ENCODE measurements at places on chromosomes 11 and 22.

DNA sequence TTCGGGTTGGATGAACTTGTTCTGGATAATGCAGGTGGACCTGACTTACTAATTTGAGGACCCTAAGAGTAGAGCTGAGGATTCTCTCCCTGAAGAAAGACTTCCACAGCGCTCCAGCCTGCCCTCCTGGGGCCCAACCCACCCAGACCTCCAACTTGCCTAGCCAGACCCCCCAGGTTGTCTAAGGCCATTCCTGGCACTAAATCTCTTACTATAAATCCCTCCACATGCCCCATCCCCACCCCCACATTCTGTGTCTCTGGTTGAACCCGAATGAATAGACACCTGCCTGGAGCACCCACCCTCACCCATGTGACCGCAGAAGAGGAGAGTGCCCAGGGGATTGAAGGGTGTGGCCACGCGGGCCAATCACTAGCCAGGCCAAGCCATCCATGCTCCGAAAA lies 1480.0 kb downstream of the TBC1D22A start:
- no peak for DNase-seq

GRCh38 chr22:40463683-40464082 lies 93.3 kb downstream of the SGSM3 start:
- no peak for DNase-seq

DNA sequence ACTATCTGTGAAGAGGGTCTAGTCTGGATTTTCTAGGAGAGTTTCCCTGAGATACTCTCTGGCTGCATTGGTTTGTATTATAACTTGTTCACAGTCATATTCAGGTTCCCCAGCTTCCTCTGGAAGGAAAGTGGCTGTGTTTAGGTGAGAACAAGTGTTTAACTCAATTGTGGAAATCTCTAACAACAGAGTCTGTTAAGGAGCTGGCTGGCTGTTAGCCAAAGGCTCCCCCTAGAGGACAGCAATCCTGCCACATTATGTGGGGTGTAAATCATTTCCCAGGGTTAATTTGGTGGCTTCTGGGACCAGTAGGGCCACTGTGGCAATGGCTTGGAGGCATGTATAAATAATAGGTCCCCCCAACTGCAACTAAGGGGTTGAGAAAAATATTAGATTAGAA lies 18.4 kb downstream of the MS4A6E start:
- DNase-seq = no peak

- no peak for DNase-seq
These were observed 89.3 kb upstream of the CEP126 start for GRCh38 chr11:101825531-101825930.

- no peak for DNase-seq
These were observed 113.1 kb downstream of the CADM1 start for GRCh38 chr11:115391160-115391559.

GRCh38 chr11:116697011-116697410 lies 75.8 kb downstream of the BUD13 start:
- no peak for DNase-seq

DNA sequence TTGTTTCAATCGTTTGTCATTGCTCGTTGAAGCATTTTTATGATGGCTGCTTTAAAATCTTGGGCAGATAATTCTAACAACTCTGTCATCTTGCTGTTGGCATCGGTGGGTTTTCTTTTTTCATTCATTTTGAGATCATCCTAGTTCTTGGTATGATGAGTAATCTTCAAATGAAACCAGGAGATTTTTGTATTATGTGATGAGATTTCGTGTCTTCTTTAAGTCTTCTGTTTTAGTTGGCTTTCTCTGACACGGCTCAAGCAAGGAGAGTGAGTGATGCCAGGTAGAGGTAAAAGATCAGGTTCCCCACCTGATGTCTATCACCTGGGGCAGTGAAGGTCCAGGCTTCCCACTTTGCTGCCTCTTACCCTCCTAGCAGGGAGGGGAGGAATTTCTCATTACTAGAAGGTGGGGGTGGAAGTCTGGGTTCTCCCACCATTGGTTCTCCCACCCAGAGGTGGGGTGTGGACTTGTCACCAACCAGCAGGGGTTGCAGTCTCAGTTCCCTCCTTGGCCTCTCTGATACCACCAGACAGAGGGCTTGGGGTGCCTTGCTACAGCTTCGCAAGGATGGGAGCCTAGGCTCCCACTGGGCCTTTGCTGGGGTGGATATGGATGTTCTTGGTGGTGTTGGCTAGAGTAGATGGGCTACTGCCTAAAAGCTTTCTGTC lies 12.9 kb downstream of the CDC45 start:
- no peak for DNase-seq

GRCh38 chr11:134730101-134730500 lies 318.1 kb upstream of the B3GAT1 start:
- no peak for DNase-seq

GRCh38 chr11:8095371-8095770 lies 14.4 kb downstream of the TUB start:
- DNase-seq = no peak

- no peak for DNase-seq
These were observed at the start of gene BTG4 for GRCh38 chr11:111512296-111513239. BTG4 (minus strand) TSS chr11:111512386; CDS start chr11:111498776, 13,610 bp downstream.

DNA sequence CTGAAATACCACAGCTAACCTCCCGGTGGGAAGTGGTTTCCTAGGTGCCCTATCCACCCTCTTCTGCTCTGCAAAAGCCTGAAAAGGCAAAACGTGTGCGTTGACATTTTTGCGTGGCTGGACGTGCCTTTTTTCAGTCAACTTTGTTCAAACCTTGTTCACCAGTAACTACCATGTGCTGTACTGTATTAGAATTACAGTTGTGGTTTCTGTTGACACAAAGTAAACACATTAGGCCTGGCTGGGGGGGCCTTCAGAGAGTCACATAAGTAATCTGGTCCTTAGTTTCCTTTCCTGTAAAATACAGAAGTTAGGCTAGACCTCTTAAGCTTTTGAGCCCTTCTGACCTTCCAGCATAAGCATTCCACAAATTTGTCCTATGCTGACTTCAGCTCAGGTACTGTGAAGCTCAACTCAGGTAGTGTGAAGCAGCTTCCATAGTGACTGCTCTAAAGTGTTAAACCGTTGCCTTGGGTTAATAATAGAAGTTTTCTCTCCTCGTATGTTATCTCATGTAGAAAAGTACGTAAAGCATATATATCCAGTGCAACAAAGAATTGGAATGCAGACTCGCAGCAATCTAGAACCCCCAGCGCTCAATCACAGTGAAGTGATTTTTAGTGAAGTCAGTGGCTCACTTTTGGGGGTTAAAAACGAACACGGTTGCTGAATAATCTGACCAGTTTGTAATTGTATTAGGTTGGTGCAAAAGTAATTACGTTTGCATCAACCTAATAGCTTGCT lies 1.8 kb downstream of the EWSR1 start:
- no peak for DNase-seq

DNA sequence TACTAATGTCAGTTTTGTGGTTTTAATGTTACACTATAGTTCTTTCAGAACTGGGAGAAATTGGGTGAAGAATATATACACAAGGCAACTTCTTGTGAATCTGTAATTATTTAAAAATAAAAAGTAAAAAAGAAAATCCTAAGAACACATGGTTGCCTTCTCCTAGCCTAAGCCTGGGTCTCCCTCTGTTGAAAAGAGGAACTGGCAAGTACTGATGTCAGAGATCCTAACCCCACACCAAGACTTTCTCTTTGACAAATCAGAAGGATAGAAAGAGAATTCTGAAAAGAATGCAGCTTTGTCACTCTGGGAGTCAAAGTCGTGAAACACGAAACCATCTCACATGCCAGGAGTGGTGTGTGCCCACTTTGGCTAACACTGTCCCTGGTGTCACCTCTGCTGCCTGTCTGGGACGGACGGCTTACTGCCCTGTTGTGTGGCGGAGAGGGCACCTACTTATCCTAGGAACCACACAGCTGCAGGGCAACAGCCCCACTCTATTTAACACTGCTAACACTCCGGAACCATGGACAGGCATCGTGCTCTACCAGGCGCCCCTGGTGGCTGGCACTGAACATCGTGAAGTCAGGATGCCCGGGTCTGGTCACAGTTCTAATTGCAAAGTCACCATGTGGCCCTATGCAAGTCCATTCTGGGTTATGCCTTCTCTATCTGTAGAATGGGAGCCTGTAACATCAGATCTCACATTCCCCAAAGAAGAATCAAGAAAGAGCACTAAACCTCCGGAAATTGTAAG lies 108.7 kb upstream of the CD82 start:
- DNase-seq = no peak

DNA sequence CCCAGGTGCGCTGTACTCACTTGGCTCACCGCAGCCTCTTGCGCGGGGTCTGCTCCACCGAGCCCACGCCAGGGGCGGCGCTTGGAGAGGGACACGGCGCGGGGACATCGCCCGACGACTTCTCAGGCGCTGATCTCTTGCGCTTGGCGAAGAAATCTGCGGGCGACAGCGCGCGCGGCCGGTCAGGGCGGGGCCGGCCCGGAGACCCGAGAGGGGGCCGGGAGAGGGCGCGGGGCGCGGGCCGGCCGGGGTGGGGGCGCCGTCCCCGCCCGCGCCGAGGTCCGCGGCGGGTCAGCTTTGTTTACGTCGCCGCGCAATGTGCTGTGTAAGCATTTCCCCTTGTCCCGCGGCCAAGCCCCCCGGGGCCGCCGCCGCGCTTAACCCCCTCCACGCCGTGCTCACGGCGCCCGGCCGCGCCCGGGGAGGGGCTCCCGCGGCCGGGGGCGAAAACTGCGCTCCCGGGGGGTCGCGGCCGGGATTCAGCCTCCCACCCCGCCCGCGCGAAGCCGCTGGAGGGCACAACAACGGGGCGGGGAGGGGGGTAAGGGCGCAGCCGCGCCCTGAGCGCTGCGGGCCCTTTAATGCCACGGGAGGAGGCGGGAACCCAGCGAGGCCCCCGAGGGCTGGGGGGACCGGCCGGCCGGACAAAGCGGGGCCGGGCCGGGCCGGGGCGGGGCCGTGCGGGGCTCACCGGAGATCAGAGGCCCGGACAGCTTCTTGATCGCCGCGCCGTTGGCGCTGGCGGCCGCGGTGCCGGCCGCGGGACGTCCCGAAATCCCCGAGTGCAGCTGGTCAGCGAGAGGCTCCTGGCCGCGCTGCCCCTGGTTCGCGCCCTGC lies 1.4 kb downstream of the CDKN1C start:
- DNase-seq = no peak

- DNase-seq = no peak
These were observed 12.3 kb upstream of the TUB start for GRCh38 chr11:8068605-8069221.

DNA sequence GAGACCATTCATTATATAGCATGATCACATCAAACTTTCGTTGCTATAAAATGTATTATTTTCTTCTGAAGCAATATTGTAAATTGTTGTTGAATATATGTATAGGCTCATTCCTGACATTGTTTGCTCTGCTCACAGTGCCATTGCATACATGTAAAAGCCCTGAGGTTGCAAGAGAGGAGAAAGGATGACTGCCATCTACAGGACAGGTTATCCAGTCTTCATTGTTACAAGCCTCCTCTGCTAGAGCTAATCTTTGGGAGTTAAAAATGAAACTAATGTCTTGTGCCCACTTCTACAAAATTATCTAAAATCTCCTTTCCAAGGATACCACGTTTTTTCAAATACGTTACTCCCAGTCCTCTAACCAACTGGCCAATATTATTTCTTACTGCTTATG lies 16.4 kb upstream of the OR5AL1 start:
- no peak for DNase-seq

DNA sequence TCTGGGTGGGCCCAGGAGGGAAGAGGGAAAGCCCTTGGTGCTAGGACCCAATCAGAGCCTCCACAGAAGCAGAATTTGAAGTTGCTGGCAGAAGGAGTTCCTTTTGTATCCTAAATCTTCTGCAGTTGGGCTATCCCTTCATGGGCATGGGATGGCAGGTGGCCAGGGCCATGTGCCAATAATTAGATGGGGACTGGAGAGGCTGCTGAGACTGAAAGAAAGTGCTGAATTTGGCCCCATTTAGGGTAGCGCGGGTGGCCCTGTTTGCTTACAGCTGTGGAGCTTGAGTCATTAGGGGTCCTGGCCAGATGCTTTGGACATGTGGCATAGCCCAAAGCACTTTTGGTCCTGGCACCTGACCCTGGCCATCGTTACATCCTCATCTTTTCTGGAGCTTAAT lies 27.1 kb downstream of the PARVA start:
- no peak for DNase-seq

GRCh38 chr22:28810821-28811491 lies 10.6 kb upstream of the XBP1 start:
- no peak for DNase-seq

DNA sequence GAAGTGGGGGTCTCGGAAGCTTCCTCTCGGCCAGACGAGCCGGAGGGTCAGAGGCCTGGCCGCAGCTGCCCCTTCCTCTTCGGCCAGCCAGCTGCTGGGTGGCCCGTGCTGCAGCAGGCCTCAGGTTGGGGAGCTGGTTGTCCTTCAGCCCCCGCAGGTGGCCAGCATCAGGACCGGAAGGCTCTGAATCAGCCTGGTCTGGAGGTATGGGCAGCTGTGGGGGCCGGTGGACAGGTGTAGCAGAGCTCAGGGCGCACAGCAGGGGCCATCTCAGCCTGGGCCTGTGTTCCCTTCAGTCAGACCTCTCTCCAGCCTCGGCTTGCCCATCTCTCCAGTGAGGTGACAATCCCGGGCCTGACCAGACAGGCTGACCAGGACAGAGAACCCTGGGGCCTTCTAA lies 13.9 kb upstream of the TBX1 start:
- DNase-seq = no peak

DNA sequence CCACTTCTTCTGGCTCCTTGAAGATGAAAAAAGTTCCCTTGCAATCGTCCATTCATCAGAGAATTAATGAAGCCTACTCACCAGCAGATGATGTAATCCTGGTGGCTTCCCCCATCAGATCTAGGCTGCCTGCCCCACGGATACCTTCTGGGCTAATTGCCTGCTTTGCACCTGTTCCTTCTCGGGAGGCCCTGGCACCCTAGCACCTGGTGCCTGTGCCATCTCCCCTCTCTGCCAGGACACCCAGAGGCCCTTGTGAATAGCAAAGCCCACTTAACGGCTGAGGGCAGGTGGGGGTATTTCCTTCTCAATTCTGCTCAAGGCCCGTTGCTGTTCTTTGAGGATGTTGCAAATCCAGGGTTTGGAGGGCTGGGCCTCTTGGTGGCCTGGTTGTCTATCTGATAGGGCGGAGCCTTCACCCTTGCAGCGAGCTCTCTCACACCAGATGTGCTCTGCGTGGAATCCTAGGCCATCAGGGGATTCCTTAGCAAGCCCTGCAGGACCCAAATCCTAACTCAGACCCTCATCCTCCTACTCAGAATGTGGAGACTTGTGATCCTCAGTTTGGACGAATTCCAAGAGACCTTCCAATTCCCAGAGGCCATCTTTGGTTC lies at the start of gene LMO2:
LMO2 (minus strand) TSS at position 363 of the 614 bp plus-strand sequence. CDS start 22,360 bp downstream, outside the sequence.
- no peak for DNase-seq

DNA sequence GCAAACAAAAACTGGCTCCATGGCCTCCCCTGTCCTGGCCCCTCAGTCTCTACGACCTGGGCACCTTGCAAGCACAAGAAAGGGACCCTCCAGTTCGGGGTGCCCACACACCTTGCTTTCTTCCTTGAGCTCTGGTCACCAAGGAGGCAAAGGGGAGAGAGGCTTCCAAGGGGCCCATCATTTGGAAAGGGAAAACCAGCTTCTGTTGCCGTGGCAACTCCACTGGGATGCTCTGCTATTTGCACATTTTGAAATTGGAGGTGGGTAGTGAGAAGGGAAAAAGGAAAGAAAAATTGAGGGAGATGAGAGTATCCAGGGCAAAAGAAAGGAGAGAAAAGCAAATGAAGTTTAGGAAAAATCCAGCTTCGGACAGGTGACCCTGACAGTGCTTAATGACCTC lies 388.4 kb downstream of the SHANK2 start:
- no peak for DNase-seq
